Stimulated activated CD4-positive, alpha-beta T cell treated with anti-CD3 and anti-CD28 coated beads, Interleukin-12 subunit alpha, Interleukin-12 subunit beta, amount 100 ng/mL, for 48 hours (primary cell): ENCODE measurements at places on chromosomes 3 and 15.

DNA sequence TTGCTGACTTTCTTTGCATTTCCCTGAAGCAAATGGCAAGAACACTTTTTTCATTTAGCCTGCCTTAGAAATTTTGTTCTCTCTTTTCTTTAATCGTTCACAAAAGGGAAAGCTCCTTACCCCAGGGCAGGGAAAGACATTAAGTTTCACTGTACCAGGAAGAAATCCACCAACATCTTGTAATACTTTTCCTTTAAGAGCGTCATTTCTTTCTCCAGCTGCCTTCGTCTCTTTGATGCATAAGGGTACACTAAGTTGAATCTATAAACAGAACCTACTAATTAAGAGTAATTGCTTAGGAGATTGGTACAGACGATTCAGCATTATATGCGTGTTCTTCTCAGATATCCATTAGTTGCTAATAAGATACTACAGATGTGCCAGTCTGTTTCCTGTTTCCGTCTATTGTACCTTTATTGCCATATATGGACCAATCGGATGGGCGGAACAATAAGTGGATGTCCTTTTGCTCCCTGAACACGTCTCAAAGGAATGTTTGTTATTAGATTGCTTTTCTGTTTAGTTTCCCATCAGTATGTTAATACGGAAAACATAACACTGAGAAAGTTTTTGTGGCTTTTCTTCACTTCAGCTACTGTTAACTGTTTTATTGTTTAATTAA lies 276.7 kb upstream of the RARB start:
- DNase-seq, result no peak

- DNase-seq, result no peak
Measured at GRCh38 chr15:87575896-87576473, 680.6 kb downstream of the NTRK3 start.

- no peak for DNase-seq
Measured at GRCh38 chr3:72386327-72387000, 461.8 kb downstream of the SHQ1 start.

- no peak for DNase-seq
Measured at GRCh38 chr3:153714588-153715290, 406.5 kb upstream of the ARHGEF26 start.

- DNase-seq, result no peak
Measured at GRCh38 chr3:187850258-187850921, 105.1 kb upstream of the BCL6 start.

- no peak for DNase-seq
Measured at GRCh38 chr15:62362608-62363007, 197.5 kb upstream of the C2CD4B start.

DNA sequence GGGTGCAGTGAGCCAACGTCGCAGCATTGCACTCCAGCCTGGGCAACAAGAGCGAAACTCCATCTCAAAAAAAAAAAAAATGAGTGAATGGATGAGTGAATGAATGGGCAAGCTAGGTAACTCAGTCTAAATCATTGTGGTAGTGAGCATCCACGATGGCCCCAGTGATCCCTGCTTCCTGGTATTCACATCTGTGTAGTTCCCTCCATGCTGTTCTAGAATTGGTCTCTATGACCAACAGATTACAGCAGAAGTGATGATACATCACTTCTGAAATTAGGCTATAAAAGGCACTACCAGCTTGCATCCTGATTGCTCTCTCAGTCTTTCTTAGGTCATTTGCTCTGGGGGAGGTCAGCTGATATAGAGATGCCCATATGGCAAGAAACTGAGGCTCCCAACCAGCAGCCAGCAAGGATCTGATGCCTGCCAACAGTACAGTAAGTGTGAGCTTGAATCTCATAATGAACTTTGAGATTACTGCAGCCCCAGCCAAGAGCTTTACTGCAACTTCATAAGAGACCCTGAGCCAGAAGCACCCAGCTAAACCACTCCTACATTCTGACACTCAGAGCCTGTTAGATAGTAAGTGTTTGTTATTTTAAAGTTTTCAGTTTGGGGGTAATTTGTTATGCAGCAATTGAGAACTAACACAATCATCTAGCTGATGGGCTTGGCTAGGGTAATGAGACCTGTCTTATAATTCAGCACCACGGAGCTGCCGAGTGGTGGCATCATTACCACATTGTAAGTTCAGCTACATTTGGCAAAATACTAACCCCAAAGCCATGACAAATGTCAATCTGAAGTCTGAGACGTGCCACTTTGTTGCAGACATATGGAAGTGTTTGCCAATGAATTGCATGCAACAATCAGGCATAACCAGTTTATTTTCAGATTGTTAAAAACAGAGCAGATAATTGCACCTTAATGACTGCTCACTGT lies 53.0 kb downstream of the KLHL6 start:
- DNase-seq, result no peak

GRCh38 chr3:58580826-58581327 lies 3.7 kb upstream of the FAM107A start:
- no peak for DNase-seq

DNA sequence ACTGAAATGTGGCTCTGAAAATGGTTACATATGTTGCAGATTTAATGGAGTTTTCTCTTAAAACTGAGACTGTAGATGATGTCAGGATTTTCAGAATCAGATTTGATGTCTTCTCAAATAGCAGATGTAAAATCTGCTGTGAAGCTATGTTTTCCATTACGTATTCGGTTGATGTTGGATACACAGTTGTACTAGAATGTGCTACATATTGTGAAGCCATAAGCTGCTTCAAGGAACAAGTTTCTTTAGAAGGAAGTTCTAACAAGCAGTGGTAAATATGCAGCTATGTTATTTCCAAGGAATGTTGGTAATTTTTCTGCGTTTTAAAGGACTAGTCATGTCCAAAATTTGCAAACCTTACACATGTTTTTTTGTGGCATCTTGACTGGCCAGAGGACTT lies 197.7 kb downstream of the RBMS3 start:
- no peak for DNase-seq

DNA sequence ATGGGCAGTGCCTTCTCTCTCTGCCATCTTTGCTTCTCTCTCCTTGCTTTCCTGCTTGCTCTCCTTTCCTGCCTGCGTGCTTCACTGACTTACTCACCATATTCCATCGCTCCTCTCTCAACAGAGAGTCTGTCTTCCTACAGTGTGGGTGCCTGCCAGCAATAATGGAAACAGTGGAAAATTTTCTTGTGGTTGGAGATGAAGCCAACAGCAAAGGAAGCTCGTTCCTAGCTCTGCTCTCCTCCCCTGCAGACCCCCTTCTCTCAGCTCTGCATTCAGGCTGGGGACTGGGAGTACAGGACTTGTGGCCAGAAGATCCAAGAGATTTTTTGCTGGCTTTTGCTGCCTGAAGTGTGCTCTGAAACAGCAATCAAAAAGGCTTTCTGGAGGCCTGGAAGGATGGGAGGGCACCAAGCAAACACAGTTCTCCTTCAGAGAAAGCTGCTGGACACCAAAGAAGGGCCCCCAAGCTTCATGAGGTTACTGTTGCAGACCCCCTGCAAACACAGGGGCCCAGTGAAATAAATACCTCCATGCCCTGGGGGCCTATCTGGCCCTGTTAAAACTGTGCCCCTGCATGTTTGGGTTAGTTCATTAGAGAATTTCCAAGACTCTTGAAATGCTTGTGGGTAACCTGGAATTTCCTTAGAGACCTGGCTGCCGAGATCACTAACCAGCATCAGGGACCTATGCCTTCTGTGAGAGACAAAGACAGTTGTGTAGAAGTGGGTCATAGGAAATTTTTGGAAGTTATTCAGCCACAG lies 149.9 kb upstream of the RASGRP1 start:
- no peak for DNase-seq

- no peak for DNase-seq
Measured at GRCh38 chr3:42610976-42611375, 10.5 kb downstream of the NKTR start.
